Hepatocyte (in vitro differentiated cells): ENCODE measurements at places on chromosomes 7 and 10. TPM values are rescaled to one million over a fixed set of nuclear protein-coding genes. Genes with fewer than 3 reads are reported as not detected.

DYDC2 gene
- 0.56 and 0.80 TPM in 2 replicates for total RNA-seq

OR6B1 gene
- not detected in 2 replicates for total RNA-seq

ACSL5 gene
- 40.2 and 43.1 TPM in 2 replicates for total RNA-seq

TMEM184A gene
- total RNA-seq = 14.5 and 23.4 TPM in 2 replicates

SYT15B gene
- total RNA-seq = not detected in 2 replicates

NUTM2A gene
- 1.1 and 1.5 TPM in 2 replicates for total RNA-seq

FGFBP3 gene
- 1.5 and 2.4 TPM in 2 replicates for total RNA-seq

DNA sequence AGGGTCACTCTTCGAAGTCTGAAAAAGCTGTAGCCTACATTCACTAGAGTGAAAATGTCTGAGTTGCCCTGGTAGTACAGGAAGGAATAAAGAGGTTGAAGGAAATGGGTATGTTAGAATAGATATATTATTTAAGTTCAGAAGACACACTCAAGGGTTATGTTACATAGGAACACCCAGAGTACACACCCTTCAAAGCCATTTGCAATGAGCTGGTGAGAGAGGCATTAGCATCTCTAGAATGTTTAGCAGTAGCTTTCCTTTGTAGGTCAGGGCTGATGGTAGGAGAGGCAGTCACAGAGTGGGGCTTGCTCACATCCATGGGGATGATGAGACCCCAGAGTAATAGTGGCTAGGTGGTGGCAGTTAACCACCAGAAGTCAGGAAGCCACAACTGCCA is 221.2 kb downstream of the SLC25A13 start:
- no peak for DNase-seq

- no peak for DNase-seq
These were observed 24.1 kb upstream of the BHLHA15 start for GRCh38 chr7:98187138-98187502.

GRCh38 chr10:7186387-7187018 is 224.3 kb downstream of the SFMBT2 start:
- DNase-seq = no peak

- DNase-seq = no peak
These were observed 844 bp downstream of the GRM3 start for GRCh38 chr7:86644282-86645224.

DNA sequence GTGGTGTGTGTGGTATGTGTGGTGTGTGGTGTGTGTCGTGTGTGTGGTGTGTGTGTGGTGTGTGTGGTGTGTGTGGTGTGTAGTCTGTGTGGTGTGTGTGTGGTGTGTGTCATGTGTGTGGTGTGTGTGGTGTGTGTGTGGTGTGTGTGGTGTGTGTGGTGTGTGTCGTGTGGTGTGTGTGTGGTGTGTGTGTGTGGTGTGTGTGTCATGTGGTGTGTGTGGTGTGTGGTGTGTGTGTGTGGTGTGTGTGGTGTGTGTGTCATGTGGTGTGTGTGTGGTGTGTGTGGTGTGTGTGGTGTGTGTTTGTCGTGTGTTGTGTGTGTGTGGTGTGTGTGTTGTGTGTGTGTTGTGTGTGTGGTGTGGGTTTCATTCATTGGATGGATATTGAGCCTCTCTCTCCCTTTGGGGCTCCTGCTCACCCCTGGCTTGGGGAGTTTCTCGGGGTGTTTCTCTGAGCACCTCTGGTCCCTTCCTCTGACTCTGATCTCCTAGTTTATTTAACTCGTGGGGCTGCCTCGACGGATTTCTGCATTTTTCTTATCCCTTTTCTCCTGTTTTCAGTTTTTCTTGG is 145.8 kb downstream of the DNAJB6 start:
- no peak for DNase-seq

GRCh38 chr7:877312-878232 is 1.2 kb downstream of the GET4 start:
- DNase-seq = peak; percentile 82

DNA sequence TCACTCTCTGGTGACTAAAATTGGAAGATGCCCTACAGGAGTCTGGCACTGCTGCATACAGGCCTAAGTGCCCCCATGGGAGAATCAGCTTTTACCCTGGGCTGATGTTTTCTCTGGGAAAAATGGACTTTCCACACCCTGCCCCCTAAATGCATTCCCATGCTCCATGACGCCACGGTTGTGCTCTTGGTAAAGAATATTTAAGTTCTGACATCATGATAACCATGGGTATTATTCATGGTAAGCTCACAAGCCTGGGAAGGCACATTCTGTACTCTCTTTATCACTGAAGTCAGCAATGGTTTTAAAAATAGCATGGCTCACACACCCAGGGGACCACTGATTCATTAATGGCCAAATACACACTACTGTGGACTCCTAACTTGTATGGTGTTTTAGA is 43.4 kb downstream of the HIPK2 start:
- peak; percentile 59 for DNase-seq

GRCh38 chr7:130379921-130380860 is at the start of gene CPA1:
TSS of gene CPA1 (plus strand) at chr7:130380494. CDS start at chr7:130380521, 27 bp downstream.
- no peak for DNase-seq

- no peak for DNase-seq
These were observed 3.4 kb upstream of the HYCC1 start for GRCh38 chr7:23017309-23017708.

- peak; percentile 28 for DNase-seq
These were observed 1.2 kb downstream of the CFTR start for GRCh38 chr7:117480978-117481377.

GRCh38 chr10:37632641-37633040 is 224.8 kb downstream of the ZNF248 start:
- DNase-seq = no peak

GRCh38 chr10:34427911-34428216 is 387.2 kb downstream of the PARD3 start:
- DNase-seq = no peak

DNA sequence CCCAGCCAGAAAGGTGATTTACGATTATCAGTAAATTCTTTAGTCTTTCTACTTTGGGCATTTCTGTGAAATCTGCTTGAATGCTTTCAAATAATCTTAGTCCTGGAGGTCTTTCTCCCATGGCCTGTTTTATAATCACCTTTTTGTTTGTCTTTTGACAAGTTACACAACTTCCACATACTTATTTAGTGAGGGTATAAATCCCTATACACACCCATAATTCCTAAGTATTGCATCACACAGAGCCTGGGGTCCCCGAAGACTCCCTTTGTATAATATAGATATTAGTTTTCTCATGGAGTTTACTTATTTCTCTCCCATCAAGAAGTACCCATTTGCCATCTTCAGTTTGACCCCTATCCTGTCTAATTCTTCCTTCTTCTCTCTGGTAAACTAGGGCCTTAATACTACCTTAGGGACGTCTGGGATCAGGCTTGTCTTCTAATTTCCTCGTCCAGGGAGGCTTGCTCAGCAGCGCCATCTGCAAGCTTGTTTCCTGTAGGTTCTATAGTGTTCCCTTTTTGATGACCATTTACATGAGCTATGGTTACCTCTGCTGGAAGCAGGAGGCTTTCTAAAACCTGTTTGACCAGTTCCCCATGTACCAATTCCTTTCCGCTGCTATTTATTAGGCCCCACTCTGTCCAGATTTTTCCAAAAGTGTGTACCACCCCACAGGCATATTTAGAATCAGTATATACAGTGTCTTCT is 8.1 kb downstream of the DNAH11 start:
- DNase-seq = peak; percentile 13
